ENCODE measurements at places on chromosomes 12 and 14. TPM values are rescaled to one million over a fixed set of nuclear protein-coding genes. Genes with fewer than 3 reads are reported as not detected.

DNA sequence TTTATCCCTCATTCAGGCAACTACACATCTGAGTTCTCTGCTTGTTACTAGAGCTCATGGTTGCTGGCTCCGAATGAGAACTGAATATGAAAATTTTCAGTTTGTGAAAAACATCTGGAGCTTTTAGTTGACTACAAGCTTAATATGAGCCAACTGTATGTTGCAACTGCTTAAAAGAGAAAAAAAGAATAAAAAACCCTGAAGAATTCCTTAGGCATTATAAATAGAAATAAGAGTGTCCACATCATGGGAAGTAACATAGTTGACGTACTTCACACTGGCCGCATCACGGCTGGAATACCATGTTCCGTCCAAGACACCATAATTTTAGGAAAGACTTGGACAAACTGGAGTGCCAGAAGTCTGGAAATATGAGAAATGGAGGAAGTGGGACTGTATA lies 57.9 kb downstream of the PDE3A start:
- no peak for DNase-seq

DNA sequence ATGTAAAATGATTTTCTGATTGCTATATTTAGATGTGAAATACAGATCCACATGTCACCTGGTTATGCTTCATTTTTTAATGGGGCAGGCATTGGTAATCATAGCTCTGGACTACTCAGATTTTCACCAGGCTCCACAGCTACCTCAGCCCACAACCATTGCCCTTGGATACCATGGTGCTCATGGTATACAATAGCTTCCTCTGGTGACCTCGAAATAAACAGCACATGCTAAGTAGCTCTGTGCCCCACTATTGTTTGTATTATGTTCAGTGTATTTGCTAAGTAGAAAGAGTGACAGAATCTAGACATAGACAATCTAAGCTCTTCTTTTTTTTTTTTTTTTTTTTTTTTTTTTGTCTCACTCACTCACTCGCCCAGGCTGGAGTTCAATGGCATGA lies 274.4 kb upstream of the USP15 start:
- DNase-seq = no peak

DNA sequence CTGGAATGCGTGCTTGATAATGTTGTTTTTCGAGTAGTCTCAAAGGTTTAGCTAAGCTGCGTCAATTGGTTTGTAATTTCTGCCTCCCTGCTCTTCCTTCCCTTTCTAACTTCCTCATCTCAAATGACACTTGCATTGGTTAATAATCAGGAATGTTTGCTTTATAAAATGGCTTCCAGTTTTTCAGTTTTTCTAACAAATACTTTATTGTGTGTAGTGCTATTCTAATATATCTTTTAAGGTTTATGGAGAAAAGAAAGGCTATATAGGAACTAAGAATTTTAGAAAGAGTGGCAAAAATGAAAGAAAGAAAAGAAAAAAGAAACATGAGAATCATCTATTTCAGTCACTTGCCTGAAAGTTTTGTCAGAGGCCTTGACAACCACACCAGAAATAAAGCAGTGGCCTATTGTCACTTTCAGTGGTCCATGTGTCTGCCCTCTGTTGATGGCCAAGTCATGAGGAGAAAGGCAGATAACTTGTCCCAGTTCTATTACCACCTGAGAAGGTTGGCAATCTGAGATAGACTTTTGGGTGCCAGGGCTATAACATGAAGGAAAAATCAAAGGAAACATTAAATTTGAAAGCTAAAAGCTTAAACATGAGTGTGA lies 221.9 kb upstream of the KITLG start:
- no peak for DNase-seq

The FRS2 gene
- 42.4 TPM for polyA plus RNA-seq

The GLT1D1 gene
- polyA plus RNA-seq = 1.7 TPM

The P3H3 gene
- 48.0 TPM for polyA plus RNA-seq

DNA sequence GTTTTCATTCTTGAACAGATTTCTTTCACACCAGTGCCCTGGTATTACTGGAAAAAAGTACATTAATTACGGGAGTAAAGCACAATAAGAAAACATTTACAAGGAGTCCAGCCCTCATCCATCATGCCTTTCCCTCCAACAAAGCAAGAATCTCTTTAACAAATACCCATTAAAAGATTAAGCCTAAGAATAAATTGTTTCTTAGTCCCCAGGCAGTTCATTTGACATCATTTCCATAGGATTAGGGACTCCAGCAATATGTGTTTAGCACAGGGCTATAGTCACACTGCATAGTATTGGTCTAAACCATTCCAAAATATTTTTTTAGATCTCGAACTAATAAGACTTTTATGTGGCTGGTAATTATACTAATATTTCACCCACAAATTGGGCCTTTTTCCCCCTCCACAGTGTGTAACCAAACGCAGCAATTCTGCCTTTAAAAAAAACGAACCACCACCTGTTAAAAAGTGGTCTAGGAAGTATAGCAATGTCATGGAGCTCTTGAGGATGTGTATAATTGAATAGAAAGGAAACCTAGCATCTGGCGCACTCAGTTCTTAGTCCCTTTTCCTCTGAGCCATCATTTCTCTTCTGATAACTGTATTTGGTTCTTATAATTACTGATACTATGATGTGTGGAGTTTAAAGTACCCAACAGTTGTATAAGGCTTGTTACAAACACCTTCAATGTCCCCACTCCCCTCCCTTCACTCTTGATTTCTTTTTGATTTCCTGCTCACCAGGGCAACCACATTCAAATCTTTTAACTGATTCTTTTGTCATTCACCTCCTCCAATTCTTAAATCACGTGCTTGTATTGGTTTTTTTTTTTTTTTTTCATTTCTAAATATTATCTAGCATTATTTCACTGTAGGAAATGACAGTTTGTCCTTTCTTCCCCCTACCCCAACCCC lies 138.7 kb downstream of the ETV6 start:
- DNase-seq = no peak

- DNase-seq = no peak
Observed at GRCh38 chr12:51954561-51955361, 3.3 kb downstream of the ACVR1B start.

DNA sequence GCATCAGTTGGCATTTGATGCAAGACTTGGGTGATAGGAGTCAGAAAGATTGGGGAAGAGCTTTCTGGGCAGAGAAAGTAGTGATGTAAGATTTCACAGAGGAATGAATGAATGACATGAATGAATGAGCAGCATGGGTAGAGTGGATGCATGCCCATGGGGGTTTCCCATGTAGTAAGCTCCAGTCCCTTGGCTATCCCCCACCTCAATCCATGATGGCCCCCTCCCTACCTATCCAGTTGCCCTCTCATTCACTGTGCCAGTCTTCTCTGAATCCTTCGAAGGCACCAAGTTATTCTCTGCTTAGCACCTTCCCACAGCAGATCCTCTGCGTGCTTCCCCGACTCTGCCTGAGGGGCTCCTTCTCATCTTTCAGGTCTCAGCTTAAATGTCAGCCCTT lies 32.0 kb downstream of the ERH start:
- no peak for DNase-seq

The SLC4A8 gene
- polyA plus RNA-seq = 2.8 TPM

DNA sequence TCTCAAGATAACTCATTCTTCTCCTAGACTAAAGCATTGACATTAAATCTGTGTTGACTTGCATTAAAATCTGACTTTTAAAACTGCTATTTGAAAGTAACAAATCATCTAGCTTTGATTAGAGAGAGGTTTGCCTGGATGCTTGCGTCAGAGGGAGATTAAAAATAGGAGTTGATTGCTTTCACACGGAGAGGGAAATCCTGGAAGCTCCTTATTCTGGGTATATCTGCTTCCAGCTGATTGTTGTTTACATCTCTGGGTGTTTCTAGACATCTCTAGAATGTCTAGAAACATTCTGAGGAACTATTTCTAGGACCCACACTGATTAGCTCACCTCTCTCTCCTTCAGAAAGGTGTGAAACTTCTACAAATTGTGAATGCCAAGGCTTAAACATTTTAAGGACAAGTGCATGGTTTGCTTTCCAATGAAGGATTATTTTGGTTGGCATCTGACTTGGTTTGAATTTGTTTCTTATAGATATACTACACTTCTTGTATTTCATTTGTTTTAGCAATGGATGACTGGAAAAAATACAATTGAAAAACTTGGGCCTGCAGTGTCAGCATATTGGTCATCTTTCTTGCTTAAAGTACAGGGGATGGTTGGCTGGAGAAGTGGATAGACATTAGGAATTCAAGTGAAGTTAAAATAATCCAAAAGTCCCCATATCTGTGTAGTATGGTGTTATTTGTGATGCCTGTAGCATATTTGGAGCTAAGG lies 2.1 kb downstream of the DIP2B start:
- DNase-seq = no peak

DNA sequence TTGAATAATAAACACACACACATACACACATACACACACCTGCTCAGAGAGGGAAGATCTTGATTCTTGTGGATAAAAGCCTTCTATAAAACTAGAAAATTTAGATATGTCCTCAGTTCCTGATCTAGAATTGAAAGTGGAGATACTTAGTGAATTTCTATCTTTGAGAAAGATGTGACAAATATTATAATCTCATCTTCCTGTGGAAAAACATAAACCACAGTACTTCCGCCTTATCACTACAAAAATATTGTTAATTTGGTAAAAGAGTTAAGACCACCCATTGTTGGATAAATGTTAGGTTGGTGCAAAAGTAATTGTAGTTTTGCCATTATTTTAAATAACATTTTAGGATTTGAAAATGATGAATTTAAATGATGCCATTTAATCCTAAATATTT lies at the start of gene KLRK1:
Gene KLRK1 (minus strand): TSS at position 138 of the 400 bp plus-strand sequence. CDS start 1,231 bp downstream, outside the sequence.
- DNase-seq = no peak

The RD3L gene
- polyA plus RNA-seq = not detected

GRCh38 chr14:59107819-59108218 lies 80.6 kb upstream of the DAAM1 start:
- DNase-seq = no peak

- DNase-seq = no peak
Observed at GRCh38 chr12:39613525-39613924, 6.1 kb downstream of the ABCD2 start.

The WNT5B gene
- 8.1 TPM for polyA plus RNA-seq

- DNase-seq = no peak
Observed at GRCh38 chr14:89025561-89026236, 201.2 kb downstream of the TTC8 start.

DNA sequence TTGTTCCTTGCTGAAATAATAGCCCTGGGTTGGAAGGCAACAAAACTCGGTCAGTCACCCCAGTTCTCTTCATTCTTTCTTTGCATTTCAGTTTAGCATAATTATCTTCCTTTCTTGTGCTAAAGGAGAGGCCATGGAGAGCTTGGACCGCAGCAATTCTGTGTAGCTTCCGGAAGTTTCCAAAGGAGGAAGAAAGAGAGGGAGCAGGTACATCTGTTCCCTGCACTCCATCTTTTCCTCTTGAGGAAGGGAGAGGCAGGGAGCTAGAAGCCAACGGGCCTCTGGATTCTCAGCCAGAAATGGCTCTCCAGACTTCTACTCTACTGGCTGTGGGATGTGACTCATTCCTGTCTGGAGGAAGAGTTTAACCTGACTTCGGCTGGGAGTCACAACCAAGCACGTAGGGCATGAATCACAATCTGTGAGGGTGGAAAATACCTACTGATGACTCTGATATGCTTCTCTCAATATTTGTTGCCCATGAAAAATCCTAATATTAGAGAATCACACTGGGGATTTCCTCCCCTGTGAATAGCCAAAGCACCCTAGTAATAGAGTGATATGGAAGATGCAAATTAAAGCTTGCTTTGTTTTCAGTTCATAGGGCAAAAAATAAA lies 17.0 kb downstream of the ANO6 start:
- DNase-seq = no peak

GRCh38 chr14:88879022-88879421 lies 54.6 kb downstream of the TTC8 start:
- no peak for DNase-seq

- no peak for DNase-seq
Observed at GRCh38 chr12:52929538-52929937, 19.4 kb upstream of the KRT18 start.

DNA sequence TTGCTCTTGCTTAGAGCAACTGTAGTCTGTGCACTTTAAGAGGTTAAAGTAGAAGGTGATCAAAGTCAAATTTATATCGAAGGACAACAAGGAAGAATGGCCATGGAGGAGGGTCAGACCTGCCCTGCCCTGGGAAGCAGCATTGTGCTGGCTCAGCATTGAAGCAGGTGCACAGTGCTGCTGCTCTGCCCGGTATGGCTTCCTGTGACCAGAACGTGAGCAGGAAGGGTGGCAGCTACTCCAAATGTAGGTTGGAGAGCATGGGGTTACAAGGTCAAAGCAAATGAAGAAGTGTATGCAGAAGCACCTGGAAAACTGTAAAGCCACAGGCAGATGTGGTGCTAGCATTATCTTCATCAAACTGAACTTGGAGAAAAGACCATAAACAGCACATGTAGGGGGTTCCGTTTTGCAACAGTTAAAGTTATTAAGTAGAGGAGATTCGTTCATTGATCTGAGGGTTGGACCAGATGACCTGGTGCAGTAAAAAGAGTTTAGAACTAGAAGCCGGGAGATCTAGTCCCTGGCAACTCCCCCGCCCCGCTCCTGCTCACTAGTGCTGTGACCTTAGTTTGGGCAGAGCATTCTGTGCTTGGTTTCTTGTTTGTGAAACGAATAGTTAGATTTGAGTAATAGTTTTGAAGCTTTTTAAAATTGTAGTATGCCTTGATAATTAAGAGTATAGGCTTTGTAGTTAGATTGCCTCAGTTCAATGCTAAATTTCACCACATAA lies 84.2 kb downstream of the SCN8A start:
- no peak for DNase-seq

GRCh38 chr14:30906752-30907658 lies 32.6 kb downstream of the COCH start:
- DNase-seq = peak; percentile 16

The TAS2R20 gene
- polyA plus RNA-seq = 0.85 TPM

The SMIM41 gene
- 0.73 TPM for polyA plus RNA-seq

DNA sequence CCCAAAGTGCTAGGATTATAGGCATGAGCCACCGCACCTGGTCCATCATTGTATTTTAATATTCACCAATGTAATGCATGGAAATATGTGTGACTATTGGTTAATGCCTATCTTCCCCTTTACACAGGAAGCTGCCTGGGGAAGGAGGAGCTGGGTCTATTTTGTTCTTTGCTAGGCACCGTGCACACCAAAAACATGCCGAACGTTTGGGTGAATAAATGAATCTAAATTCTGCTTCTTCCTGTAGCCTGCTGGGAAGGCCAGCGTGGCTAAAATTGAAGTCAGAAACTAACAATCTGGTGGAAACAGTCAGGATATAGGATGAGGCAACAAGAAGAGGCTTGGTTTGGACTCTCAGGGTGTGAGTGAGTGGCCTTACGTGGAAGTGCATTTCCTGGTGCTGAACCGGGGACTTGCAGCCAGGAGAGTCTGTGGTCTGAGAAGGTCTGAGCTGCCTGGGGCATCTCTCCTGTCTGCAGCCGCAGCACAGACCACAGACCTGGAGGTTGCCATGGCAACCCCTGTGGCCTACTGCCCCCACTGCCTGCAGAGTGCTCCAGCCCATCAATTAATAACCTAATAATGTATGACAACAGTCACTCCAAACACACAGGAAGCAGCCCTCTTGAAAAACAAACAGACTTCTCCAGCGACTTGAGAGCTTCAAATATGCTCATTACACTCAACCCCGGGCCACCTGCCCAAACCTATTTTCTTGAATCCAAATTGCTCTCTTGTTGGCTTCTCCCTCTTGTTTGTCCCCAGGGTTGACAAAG lies 5.5 kb upstream of the GPR68 start:
- DNase-seq = no peak
